Germinal center (tissue), 1 donor: ENCODE measurements at places on chromosomes 2 and 18.

DNA sequence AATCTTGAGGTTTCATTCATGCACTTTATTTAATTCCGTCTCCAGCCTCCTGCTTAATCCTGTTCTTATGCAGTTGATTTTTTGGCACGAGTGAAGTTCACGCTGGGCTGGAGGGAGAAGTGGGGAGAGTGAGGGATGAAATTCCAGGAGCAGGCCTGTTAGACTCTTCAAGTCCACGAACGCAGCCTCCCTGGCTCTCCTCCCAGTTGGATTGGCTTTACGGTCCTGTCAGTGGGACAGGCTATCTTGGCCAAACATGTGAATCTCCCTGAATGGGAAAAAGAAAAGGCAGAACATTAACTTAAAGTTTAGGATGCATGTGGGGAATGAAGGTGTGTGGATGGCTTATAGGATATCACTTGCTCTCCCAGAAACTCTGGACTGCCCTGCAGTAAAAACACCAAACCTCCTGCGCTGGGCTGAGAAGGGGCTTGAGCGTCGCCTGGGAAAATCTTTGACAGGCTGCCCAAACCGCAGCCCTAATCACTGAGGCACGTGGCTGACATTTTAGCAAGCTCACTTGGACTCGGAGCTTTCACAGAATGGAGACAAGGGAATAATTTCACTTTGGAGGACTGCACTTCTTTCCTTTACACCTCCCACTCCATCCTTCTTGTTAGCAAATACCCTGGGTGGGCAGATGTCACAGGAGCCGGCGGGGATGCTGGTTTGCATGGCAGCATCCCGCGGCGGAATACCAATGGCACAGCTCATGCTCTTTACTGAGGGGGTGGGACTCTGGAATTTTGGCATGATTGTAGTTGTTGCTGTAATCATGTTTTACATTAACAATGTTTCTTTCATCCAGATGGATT, 93.9 kb downstream of the ACKR3 start:
- DNase-seq: no peak

GRCh38 chr2:105712981-105713596, 31.6 kb upstream of the NCK2 start:
- DNase-seq: no peak

GRCh38 chr2:24181849-24182248, 7.0 kb downstream of the FAM228A start:
- no peak for DNase-seq

GRCh38 chr2:127254386-127254981, 34.4 kb upstream of the CYP27C1 start:
- DNase-seq: no peak
